Activated naive CD8-positive, alpha-beta T cell treated with anti-CD3 and anti-CD28 coated beads, Interleukin-2, amount 10 ng/mL, durations not matched to agents 7 days and 5 days (primary cell): ENCODE measurements at places on chromosomes 5 and 9. TPM values are rescaled to one million over a fixed set of nuclear protein-coding genes. Genes with fewer than 3 reads are reported as not detected.

Gene CKMT2
- total RNA-seq: not detected

Gene ECSCR
- total RNA-seq: not detected

Gene PDE4D
- 65.1 TPM for total RNA-seq

Gene CER1
- total RNA-seq: not detected

Gene RAPGEF1
- total RNA-seq: 129 TPM

Gene ADAMTSL2
- total RNA-seq: 0.20 TPM

Gene DAB2IP
- 0.20 TPM for total RNA-seq

Gene SLC34A3
- not detected for total RNA-seq

Gene RGP1
- 26.9 TPM for total RNA-seq

Gene FREM1
- total RNA-seq: not detected

Gene PIP5K1B
- total RNA-seq: not detected

Gene SIT1
- 195 TPM for total RNA-seq

Gene TMEM252
- not detected for total RNA-seq

Gene PPIC
- total RNA-seq: not detected

Gene SPINK7
- total RNA-seq: not detected

Gene F12
- total RNA-seq: 2.2 TPM

Gene GZMA
- total RNA-seq: 250 TPM

Gene KCNIP1
- total RNA-seq: not detected

Gene OTP
- total RNA-seq: not detected

Gene SUB1
- total RNA-seq: 290 TPM

Gene SLC22A4
- total RNA-seq: 0.14 TPM

Gene SHROOM1
- 4.0 TPM for total RNA-seq

Gene PCDHGB7
- total RNA-seq: not detected

Gene RNF14
- 29.0 TPM for total RNA-seq

Gene CYSRT1
- total RNA-seq: 0.55 TPM

Gene CCDC69
- 108 TPM for total RNA-seq

Gene ECPAS
- 67.7 TPM for total RNA-seq

Gene SAPCD2
- 30.0 TPM for total RNA-seq

Gene CCDC152
- 8.9 TPM for total RNA-seq

Gene GOLM1
- 1.4 TPM for total RNA-seq

Gene IRX1
- not detected for total RNA-seq

Gene TMEM174
- total RNA-seq: not detected

Gene CPLANE1
- 7.0 TPM for total RNA-seq

Gene FOXI1
- not detected for total RNA-seq
